Fibroblast of upper back skin (primary cell): ENCODE measurements at places on chromosomes 2 and 18.

DNA sequence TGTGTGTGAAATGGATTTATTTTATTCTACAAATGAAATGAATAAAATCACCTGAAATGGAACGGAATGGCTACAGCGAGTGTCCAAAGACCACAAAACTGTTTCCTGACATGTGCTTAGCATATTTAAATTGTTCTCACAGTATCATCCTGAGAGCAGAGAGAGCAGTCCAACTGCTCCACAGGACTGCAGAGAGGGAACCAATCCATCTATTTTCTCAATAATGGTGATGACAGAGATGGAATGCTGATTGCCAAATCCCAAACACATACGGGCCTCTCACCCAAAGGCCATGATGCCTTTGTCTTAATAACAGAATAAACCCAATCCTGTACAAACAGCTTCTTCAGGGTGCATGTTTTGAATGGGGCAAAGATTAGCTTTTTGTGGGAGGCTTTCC lies 41.1 kb downstream of the STAT1 start:
- DNase-seq, result peak; percentile 79

GRCh38 chr2:8520791-8521344 lies 161.0 kb upstream of the ID2 start:
- DNase-seq, result peak; percentile 28

- DNase-seq, result no peak
These were observed 125.7 kb downstream of the KCTD1 start for GRCh38 chr18:26422472-26423162.

DNA sequence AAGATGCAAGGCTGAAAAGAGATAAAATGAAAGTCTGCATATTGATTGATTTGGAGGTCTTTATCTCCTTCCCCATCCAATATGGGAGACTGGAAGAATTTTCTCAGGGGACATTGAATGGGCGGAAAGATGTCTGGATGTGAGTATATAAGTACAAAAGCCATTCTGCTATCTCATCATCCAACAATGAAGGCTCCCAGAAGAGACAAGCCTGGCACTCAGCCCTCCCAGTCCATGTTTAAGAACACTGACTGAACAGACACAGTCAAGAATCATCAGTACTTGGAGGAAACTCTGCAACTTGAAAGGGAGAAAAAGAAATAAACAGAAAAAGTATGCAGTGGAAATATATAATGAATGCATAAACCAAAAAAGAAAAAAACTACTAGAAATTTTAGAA lies 80.9 kb downstream of the PTRHD1 start:
- DNase-seq, result no peak

DNA sequence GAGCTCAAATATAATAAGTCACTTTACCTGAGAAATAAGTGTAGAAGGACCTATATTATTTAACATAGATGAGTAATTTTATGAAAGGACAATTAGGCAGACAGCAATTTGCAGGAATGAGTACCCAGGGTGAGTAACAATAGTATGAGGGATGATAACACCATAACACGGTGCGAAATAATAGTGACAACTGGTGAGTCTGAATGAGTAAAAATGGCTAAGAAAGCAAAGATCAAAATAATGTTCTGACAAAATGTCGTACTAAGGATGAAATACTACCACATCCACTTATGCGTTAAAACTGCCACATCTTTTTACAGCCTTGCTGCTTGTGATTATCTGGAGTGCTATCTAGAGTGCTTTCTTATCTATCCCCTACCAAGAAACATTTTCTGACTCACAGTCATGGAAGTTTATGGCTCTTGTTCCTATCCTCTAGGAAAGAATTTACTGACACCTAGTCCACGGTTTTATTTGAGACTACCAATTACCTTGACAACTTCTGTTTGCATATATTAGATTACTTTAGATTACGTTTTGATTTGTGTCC lies 929.7 kb downstream of the LRP1B start:
- DNase-seq, result no peak

DNA sequence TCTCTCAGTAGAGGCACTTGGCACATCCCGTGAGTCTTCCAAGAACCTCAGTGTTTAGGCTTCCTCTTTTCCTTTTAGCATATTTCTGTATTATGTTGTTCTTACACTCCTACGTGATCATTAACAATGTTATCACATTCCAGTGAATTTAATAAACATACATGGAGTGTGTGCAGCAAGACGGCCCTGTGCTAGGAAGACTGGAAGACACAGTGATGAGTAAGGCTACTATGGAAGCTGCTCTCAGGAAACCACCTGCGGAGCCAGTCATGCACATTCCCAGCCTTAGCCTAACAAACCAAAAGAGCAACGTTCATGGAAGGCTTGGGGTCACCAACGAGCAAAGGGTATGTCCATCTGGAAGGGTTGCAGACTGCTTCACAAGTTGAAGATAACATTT lies 103.4 kb downstream of the ETAA1 start:
- no peak for DNase-seq

- peak; percentile 34 for DNase-seq
These were observed 78.2 kb downstream of the UBE2E3 start for GRCh38 chr2:181058378-181059269.

- no peak for DNase-seq
These were observed 302.7 kb upstream of the MGAT5 start for GRCh38 chr2:133951209-133951608.

DNA sequence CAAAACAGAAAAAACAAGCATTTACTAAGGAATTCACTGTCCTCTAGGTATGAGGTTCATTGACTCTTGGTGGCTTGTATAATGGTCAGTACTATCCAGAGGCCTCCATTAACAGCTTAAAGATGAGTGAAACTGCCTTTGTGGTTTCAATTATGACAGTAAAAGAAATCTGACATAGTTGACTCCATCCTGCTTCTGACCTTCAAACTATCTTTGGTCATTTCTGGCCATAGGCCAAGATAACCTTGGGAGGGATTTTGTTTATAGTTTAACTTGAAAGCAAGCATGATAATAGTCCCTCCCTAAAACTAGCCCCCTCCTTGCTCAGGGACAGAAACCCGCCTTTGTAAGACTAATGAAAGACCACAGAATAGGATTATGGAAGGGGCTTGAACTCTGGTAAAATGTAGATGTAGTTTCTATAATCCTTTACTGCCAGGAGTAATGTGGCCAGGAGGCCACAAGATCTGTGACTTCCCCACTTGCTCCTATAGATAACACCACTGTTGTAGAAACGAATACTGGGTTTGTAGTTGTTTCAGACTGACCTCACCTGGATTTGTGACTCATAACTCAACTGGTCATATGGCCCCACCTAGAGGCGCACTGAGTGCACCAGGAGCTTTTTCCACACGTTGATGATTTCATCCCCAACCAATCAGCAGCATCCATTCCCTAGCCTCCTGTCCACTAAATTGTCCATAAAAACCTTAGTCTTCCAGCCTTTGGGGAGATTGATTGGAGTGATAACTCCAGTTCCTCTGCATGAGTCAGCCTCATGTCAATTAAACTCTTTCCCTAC lies 8.6 kb upstream of the PLEKHM3 start:
- no peak for DNase-seq

DNA sequence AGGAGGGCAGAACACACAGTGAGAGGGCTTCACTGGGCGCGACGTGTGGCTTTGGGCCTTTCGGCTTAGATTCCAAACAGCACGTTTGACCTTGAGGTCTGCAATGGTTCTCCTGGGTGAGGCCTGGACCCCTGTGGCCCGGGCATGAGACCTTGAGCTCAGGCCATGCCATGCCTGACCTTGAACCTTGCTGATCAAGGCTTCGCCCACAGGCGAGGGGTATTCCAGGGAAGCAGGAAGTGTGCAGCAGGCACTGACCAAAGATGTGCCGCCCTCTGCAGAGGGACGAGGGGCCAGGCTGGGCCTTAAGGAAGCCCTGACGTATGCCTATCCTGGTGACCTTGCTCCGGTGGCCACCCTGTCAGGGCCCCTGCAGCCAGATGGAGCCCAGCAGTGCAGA lies 178.3 kb upstream of the HDAC4 start:
- DNase-seq, result no peak
